ENCODE measurements at places on chromosomes 1 and 21.

DNA sequence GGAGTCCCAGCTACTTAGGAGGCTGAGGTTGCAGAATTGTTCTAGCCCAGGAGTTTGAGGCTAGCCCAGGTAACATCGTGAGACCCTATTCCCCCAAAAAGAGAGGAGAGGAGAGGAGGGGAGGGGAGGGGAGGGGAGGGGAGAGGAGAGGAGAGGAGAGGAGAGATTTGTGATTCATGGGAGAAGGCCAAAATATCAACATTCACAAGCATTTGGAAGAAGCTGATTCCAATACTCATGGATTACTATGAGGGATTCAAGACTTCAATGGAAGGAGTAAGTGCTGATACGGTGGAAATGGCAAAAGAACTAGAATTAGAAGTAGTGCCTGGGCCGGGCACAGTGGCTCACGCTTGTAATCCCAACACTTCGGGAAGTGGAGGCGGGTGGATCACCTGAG, 187.8 kb downstream of the EIF4G3 start:
- DNase-seq, result no peak

GRCh38 chr21:34367320-34367935, 3.6 kb downstream of the KCNE2 start:
- peak; percentile 13 for DNase-seq

GRCh38 chr1:9292361-9293240, at the start of gene SPSB1:
Gene SPSB1 (plus strand): TSS chr1:9292894. CDS start chr1:9355892, 62,998 bp downstream.
- DNase-seq, result no peak

GRCh38 chr1:78419309-78419708, 71.5 kb upstream of the PTGFR start:
- no peak for DNase-seq

DNA sequence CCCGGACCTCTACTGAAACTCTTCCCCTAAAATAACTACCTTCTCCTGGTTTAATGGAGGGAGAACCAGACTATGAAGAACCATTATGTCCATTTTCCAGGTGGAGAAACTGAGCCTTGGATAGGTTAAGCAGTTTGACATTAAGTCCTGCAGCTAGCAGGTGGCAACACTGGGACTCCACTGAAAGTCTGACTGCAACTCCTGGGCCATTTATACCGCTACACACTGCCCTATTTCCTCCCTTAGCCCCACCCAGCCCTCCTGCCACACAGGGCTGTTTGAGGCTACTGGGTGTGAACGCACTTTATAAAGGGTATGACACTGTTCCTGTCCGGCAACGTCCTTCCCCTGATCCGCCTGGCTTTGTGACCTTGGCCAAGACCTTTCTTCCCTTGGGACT, 511 bp upstream of the INPP5B start:
- no peak for DNase-seq

DNA sequence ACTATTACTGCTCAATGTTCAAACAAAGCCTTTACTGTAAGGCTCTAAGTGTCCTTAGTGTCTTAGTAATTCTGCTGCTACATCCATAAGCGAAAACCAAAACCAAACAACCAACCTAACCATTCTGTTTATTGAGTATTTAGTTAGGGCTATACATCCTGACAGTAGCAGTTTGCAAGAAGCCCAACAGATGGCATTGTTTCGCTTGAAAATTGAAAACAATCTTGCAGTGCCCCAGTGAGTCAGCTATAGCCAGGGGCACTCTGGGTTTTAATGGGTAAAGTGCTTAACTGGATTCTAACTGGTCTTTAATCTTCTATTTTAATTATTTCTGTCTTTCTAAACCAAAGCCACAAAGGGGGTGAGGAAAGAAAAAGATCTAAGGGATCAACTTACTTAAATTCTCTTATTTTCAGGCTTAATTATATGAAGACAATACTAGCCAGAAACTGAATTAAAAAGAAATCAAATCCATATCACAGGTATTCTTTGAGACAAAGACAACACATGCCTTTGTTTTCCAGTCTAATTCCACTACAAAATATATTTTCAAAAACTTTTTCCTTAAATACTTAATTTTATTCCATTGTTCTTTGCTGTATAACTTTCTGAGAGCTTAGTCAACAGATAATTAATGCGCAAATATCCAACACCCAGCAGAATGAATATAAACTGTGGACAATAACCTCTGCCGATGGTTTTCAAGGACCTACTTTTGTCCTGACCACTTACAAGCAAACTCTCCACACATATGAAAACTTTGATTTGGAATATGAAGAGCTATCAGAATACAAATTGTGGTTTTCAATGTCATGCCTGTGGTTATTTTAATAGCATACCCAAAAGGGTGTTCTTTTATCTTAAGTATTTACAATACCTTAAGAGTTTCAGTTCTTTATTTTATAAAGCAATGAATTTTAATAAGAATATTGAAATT, 15.2 kb downstream of the POGZ start:
- DNase-seq, result peak; percentile 37

GRCh38 chr1:39901464-39901713, 328 bp downstream of the MYCL start:
- DNase-seq, result no peak

DNA sequence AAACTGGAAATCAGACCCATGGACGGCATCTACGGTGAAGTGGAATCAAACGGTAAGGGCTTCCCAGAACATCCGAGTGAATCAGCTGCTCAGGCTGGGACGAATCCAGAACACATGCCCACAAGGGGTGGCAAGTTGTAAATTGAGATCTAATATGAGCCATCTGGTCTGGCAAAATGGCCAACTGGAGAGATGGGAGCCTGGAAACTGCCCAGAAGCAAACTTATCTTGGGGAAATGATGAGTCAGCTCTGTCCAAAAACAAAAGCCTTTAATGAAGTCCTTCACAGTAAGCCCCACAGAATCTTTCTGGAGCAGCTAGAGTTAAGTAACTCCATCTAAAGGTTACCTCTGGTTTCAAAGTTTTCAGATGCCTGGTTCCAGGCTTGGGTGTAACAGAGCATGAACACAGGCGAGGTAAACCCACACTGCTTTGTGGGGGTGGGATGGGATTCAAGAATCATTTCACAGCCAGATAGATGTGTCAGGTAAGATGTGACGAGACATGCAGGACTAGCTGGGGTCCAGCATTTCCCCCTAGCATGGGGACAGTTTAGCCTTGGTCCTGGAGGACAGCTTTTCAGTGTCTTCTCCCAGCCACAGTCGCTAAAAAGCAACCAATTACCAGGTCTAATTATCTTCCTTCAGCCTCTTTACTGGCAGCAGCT, 10.5 kb upstream of the SRP9 start:
- no peak for DNase-seq

- DNase-seq, result no peak
Measured at GRCh38 chr1:56149761-56150160, 429.6 kb downstream of the PLPP3 start.

DNA sequence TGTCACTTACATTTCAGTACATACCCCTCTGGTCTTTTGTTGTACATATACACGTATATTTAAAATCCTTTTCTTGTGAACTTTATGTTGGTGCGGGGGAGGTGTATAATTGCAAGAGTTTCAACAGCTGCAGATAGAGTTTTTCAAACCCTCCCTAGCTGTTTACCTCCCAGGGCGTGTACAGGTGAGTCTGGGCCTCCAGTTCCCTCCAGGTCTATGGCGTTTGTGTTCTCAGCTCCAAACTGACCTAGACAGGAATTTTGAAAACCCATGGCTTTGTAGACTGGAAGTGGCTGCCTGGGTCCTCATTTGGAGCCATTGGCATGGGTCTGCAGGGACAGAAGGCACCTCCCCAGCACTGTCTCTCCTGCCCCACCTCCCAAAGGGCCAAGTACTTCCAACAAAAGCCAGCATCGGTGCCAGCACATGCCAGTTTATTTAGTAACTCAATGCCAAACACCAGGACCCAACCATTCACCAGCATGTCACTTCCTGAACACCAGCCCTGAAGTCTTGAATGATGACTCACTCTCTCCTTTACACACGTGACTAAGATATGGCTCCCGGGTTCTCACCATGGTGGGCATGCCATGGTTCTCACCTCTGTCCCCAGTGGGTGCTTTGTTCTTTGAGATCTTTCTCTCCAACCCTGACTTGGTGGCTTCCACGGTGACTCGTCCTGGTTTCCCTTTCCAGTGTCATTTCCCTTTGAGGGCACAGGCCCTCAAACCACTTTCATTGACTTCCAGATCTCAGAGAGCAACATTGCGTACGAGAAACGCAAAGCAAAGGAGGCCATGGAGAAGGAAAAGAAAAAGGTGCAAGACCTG, 57.3 kb upstream of the EFHD2 start:
- DNase-seq, result no peak

DNA sequence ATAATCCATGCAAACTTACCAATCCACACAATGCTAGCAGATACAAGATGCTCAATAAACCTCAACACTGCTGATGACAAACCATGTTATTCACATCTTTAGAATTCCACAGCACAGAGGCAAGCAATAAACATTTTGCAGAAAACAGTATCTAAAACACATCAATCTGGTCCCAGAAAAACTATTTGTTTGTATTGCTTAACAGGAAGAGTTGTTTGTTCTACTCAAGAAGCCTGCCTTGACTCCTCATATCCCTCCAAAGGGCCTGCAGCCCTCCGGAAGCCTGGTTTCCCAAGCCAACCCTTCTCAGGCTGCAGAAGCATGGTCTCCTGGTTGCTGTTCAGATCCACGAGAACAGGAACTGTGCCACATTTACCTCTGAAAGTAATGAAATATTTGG, 139.7 kb downstream of the RERE start:
- no peak for DNase-seq

DNA sequence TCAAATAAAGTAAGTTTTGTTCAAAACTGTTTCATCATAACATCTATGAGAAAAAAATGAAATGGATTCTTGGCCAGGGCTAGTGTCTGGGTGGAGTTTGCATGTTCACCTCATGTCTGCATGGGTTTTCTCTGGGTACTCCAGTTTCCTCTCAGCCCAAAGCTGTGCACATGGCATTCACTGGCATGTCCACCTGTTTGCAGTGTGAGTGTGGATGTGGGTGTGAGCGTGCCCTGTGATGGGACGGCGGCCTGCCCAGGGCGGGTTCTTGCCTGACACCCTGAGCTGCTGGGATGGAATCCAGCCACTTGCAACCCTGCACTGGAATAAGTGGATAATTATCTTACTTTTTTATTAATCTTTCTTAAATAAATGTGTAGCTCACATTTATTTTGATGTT, 185.5 kb downstream of the RYR2 start:
- no peak for DNase-seq

- DNase-seq, result no peak
Measured at GRCh38 chr1:30763651-30764248, 6.2 kb upstream of the LAPTM5 start.

- no peak for DNase-seq
Measured at GRCh38 chr21:38322311-38322950, 65.6 kb downstream of the KCNJ15 start.

- DNase-seq, result no peak
Measured at GRCh38 chr21:36883532-36884486, 82.7 kb downstream of the HLCS start.

- no peak for DNase-seq
Measured at GRCh38 chr21:32772281-32773047, 909 bp upstream of the PAXBP1 start.

DNA sequence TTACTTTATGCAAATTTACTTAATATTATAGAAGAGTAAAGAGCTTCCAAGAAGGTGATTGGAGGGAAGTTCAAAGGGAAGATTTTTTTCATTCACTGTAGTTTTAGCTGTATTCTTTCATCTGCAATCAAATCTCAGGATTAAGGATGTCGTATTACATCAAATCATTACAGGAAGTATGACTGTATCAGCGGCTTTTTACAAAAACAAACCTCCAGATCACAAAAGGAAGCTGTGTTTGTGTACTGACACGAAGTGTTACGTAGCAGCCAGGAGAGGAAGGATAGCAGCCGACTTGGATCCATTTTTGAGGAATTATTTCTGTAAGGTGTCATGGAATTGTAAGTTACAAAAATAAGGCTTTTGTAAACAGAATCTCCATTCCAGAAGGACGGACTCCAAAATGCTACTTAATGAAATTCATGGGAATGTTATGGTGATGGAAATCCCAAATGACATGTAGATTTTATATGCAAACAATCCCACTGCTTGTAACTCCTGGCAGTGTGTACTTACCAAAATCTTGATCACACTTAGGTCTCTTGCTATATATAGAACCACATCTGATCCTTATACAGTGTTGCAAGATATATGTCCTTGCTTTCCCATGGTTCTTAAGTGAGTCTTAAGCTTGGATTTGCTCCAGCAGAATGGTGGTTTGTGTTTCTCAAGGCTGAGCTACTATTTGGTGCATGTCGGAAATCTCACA, 49.8 kb downstream of the KCNJ15 start:
- no peak for DNase-seq

GRCh38 chr1:3176028-3176427, 107.0 kb downstream of the PRDM16 start:
- no peak for DNase-seq

- DNase-seq, result peak; percentile 13
Measured at GRCh38 chr1:68819190-68819829, 322.4 kb upstream of the DEPDC1 start.

DNA sequence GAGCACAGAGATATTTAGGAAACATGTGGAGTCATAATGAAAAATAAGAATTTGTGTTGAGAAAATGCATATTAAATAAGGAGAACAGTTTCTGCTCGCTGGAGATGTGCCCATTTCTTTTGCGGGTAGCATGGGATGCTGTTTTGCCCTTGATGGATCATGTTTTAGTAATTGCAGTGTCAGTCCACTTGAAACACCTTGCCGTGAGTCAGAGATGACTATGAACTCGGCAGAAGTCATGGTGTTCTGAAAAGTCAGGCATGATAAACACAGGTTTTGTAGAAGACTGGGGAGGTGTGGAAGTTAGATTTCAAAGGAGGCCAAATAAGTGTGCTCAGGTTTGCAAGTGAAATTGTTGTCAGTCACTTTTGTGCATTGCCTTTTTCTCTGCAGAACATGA, 315.0 kb upstream of the LRRC7 start:
- DNase-seq, result no peak

- no peak for DNase-seq
Measured at GRCh38 chr21:44706706-44707581, 4.4 kb downstream of the TSPEAR start.

DNA sequence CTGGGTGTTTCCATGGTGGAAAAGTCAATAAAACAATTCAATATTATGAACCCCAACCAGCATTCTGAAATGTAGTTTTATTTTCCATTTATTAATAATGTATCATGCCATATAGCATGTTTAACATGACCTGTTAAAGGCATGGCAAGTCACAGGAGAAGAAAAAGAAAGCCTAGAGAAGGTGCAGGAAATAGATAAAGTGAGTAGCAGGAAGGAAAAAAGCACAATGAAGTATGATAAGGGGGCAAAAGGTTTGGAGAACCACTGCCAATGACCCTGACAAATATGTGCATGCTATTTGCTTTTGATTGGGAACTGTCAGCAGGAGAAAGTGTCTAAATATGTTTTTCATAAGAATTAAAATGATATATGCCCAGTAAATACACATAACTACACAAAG, 85.6 kb downstream of the HMCN1 start:
- no peak for DNase-seq

GRCh38 chr1:236273358-236273757, 8.4 kb downstream of the ERO1B start:
- no peak for DNase-seq

GRCh38 chr1:184388319-184388889, 1.6 kb downstream of the C1orf21 start:
- no peak for DNase-seq

- DNase-seq, result no peak
Measured at GRCh38 chr1:183687546-183688304, 34.6 kb upstream of the APOBEC4 start.
